ENCODE measurements at places on chromosomes 16 and 17.

- DNase-seq = no peak
These were observed 10.5 kb downstream of the C17orf75 start for GRCh38 chr17:32331243-32332040.

DNA sequence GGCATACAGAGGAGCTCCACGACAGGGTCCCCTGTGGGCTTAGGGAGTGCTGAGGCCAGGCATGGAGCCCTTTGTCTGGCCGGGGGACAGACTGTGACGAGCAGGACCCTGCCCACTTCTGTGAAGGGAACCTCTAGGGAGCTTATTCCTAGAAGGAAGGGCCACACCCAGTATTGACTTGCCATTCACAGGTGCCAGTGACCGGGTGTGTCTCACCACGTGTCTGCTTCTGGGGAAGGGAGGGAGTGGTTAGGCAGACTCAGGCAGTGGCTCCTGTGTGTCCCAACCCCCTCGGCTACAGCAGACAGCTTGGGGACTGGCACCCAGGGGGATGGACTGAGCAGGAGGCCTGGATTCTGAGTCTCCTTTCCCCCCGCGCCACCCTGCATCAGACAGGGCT, 57.2 kb downstream of the SOCS1 start:
- DNase-seq = no peak

DNA sequence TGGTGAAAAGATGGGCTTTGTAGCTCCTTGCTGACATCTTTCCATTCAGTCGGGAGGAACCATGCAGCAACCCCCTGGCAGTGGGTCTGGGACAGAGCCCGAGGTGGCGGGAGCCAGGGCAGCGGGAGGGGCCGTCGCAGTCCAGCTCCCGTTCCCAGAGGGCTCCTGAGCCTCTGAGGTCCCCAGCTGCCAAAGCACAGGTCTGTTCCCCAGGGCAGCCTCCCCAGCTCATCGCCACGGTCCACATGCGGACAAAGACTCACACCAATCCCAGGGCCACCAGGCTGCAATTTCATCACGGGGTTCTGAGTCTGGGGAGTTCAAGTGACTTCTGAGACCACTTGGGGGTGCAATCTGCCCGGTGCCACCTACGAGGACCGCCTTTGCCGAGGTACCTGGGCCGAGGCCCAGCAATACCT, 196.0 kb downstream of the RBFOX3 start:
- DNase-seq = no peak

DNA sequence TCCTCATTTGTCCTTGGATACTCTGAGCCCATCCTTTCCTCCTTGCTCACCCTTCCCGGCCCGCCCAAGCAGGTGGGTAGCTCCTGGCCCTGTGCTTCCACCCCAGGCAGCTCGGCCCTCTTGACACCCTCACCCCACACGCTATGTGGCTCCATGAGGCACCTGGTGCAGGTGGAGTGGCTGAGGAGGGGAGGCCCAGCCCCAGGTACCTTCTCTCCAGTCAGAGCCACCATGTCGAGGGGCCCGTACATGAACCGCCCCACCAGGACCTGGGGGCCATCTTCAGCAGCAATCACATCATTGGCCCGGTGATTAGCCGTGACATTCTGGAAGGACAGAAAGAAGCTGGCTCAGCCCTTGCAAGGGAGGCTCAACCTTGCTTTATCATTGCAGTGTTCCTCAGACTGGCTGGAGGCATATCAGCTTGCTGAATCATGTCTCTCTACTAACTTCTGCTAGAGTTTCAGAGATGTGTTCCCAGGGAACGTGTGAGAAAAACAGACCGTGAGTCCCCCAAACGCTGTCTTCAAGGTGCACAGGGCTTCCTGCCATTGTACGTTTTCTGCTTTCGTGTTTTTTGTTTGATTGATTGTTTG, 20.3 kb downstream of the PIMREG start:
- DNase-seq = no peak

DNA sequence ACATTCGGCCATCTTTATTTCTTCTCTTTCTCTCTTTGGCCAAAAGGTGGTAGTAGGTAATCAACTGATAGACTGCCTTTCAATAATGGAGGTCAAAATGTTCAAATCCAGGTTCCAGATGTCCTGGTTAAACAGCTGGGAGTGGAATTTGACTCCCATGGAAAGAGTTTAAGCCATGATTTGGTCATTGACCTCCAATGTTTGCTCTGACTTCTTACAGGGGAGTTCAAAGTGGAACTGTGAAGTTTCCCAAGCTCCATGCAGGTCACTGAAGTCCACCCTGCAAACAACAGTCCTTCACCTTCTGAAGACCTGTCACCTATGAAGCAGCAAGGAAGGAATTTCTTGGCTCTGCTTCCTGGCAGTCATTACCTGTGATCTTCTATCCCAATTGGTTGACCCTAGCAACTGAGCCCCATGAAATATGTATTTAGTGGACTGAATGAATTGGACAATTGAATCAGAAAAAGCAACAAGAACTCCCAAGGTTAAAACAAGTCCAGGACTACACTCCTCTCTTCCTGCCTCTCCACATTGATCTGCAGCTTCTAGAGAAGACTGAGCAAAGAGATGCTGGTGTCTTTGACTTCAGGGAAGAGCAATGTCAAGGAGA, 28.0 kb upstream of the SOX9 start:
- DNase-seq = no peak

DNA sequence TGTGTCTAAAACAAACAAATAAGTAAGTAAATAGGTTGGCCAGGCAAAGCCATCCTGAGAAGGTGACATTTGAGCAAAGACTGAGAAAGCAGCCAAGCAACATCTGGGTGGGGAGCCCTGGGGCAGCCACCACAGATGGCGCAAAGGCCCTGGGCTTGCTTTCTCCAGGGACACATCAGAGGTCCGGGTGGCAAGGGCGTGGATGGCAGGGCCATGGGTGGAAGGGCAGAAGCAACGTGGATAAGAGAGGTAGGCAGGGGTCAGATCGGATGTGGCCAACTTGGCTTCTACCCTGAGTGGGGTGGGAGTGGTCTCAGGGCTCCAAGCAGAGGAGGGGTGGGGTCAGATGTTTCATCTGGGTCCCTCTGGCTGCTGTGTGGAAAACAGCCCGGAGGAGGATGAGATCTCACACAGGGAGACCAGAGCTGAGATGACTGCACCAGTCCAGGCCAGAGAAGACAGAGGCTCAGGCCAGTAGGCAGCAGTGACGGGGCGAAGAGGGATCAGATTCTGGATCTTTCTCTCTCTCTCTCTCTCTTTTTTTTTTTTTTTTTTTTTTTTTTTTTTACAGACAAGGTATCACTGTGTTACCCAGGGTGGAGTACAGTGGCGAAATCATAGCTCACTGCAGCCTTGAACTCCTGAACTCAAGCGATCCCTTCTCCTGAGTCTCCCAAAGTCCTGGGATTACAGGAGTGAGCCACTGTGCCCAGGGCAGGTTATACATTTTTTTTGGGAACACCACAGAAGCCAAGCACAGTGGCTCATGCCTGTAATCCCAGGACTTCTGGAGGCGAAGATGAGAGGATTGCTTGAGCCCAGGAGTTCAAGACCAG, 6.1 kb upstream of the SPN start:
- no peak for DNase-seq

- DNase-seq = no peak
These were observed 238.2 kb downstream of the KCNJ2 start for GRCh38 chr17:70407506-70407905.

- DNase-seq = no peak
These were observed 11.2 kb downstream of the SLC16A3 start for GRCh38 chr17:82239926-82240505.

- DNase-seq = no peak
These were observed 377 bp downstream of the SLC13A5 start for GRCh38 chr17:6712854-6713129.

DNA sequence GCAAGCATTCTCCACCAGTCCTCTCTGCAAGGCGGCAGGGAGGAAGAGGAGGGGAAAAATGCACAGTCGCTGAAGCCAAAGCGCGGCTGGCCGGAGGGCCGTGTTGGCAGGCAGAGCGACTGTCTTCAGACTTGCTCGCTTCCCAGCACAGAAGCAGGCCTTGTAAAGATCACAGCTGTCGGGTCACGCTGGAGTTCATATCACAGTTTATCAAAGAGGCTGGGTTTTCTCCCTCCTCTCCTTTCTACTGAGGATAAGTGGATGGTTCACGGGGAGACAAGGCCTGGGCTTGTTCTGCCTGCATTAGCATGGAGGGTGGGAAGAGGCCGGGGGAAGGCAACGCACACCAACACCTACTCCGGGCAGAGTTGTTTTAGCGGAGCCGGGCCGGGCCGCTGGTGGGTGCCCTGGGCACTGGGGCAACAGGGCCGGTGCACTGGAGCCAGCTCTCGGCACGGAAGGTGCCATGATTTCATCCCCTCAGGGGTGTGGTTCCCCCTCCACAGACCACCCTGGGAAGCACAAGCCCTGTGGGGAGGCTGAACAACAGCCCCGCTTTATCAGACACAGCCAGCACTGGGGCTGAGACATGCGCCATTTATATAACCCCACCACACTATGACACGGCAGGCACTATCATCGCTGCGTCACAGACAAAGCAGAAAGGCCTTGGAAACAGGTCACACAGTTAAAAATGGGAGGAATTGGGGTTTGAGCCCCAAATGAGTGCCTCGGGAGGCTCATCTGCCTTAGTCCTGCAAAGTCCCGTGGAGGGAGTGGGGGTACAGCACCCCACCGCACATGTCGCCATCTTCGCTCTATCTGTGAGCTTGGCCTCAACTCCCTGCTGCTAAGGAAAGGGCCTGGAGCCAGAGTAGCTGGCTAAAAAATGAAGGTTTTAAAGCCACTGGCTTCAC, 40.3 kb upstream of the MTSS2 start:
- DNase-seq = no peak
